ENCODE measurements at places on chromosomes 5 and 9.

DNA sequence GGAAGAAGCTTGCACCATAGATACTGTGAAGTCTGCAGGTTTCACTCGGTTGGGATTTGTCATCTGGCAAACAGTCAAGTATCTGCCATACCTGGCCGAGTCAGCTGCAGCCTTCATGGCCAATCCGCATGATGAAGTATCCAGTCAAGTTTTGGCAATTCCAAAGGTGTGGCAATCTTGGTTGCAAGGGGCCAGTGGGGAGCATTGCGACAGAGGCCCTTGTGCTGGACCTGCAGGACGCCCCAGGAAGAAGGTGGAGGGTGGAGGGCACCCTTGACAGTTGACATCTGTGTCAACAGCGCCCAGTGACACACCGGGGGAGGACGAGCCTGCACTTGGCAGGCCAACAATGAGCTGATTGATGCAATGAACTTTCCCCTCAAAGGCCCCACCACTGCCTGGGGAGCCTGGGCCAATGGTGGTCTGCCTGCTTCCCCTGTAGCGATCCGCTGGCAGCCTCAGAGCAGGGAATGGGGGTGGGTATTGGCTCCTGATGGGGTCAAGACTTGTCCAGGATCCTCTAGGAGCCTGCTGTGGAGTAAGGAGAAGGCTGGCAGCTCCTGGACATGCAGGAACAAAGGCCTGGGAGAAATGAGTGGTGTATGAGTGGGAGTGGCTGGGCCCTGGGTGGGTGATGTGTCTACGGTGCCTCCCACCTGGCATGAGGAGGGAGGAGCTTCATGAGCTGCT lies 122.8 kb upstream of the PITX1 start:
- no peak for DNase-seq

GRCh38 chr9:116700882-116701865 lies 14.1 kb downstream of the TRIM32 start:
- DNase-seq, result no peak

- DNase-seq, result no peak
Measured at GRCh38 chr9:1726993-1727759, 288.0 kb upstream of the SMARCA2 start.

DNA sequence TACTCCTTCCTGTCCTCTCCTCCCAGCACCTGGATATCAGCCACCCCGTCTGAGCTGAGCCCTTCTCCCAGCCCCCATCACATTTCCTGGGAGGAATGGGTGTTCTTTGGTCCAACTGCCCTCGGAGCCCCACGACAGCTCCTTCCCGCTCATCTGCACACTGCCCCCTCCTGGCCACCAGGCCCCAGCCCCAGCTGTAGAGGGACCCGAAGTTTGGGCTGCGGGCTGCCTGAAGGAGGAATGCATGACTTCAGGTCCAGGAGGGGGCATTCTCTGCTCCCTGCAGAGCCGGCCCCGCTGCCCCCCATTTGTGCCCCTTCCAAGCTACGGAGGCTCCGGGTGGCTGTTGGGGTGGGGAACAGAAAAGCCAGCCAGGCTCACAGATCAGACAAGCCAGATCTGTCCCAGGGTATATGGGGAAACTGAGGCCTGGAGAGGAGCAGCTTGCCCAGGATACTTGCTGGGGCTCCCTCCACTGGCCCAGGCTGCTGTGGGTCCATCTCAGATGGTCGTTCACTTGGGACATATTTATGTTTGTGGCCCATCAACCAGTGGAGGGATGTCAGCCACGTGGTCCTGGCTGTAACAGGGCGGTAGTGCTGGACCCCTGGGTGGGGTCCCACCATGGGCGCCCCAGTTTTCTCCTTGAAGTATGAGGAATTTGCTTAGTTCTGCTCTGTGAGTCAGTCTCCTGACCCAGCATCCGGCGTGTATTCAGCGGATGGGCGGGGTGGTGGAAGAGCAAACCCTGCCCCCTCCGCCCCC lies 33.1 kb downstream of the DAB2IP start:
- no peak for DNase-seq

DNA sequence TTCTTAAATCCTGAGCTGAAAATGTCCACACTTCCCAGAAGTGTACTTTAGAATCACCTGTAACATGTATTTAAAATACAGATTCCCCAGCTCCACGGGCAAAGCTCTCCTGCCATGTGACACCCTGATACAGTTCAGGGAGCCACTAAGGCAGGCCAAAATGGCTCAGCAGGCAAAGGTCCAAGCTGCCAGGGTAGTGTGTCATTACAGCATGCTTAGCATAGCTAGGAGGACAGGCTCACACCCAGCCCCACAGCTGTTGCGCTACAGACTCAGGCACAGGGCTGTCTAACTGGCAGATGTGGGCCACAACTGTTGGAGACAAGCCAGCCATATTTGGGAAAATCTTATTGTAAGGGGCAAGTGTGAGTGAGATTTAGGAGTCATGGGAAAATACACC lies 73.0 kb downstream of the C9orf85 start:
- no peak for DNase-seq

GRCh38 chr5:17239953-17240352 lies 22.5 kb downstream of the BASP1 start:
- no peak for DNase-seq

DNA sequence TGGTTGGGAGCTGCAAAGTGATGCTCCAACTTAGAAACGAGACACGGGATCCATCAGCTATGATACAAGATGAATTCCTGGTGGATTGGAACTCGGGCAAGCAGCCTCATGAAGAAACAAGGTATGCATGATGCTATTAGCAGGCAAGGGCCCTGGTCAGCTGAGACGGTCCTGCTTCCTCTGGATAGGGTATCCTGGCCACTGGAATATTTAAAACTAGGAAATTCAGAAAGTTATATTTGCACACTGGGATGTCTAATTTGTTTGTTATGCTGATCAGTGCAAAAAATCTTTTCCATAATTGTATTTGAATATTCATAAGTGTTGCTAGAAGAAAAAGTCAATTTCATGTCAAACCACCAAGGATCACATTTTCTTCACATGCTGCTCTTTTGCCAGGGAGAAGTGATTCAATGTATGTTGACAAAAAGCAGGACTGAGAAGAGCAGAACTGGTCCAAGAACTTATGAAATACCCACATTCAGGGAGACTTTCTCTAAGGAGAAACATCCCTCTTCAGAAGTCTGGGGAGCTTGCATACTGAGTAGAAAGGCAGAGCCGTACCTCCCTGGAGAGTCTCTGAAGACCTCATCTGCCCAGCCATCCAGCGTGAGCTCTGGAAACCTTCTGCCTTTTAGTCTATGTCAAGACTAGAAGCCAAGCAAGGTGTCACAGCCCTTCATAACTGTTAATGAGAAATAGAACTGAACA lies 6.7 kb upstream of the NXNL2 start:
- DNase-seq, result no peak

DNA sequence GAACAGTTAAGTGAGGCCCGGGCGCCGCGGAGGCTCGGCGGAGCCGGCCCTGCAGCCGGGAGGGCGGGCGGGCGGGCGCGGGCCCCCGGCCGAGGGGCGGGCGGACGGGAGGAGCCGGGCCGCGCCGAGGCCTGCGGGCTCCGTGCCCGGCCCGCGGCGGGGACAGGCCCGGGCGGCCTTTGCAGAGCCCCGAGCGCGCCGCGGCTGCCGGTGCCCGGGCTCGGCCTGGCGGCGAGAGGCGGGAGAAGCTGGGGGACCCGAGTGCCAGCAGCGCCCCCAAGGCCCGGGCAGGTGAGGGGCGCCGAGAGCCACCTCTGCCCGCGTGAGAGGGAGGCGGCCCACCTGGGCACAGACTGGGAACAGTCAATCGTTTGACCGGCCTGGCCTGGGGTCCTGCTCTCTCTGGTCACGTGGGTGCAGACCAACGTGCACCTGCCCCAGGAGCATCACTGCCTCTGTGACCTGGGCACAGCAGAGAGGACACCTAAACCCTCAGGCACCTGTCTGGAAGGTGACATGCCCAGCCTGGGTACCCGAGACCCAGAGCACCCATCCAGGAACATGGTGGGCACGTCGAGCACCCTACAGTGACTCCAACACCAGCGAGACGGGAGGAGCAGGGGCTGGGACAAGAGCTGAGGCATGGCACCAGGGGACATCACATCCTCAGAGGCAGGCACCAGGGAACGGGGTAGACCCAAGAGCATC lies 531 bp downstream of the MVB12B start:
- no peak for DNase-seq

- DNase-seq, result no peak
Measured at GRCh38 chr5:62362701-62363100, 41.0 kb downstream of the DIMT1 start.

- DNase-seq, result no peak
Measured at GRCh38 chr9:106077731-106078130, 383.4 kb downstream of the TMEM38B start.

- DNase-seq, result no peak
Measured at GRCh38 chr9:114507726-114508125, 2.5 kb upstream of the WHRN start.

DNA sequence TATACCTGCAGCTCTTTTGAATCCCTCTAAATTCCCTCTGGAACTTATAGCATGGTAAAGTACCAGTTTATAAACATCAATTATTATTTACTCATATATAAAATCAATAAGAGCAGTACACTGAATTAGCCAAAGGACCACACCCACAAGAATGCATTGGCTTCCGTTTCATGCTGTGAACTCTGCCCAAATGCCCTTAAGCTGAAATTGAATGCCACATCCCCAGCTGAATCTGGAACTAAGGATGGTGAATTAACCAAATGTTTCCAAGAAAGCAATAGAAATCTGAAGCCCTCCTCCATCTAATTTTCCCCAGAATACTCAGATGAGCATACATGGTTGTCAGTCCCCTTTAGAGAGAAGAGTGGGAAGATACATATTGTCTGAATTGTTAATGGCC lies 436.4 kb upstream of the FTMT start:
- no peak for DNase-seq

DNA sequence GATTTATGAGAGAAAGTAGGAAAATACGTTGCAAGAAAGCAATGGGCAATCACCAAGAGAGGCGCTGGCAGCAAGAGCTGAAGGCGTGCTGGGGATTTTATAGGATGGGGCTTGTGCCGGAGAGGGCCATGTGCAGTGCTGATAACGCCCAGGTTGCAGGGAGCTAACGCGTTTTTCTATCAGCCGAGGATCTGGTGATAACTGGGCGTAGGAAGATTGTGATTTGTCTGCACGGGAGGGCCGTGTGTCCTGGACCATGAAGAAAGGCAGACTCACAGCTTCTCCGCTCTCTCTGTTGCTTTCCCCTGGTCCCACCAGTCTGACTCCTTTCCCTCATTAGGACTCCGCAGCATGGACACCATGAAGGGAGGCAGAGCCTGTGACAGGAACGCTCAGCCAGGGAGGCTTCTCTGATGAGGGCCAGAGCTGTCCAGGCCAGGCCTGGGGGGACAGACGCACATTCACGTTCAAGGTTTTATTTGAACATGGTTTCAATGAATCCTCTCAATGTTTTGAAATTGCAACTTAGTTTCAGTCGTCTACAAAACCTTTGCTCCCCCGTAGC lies 11.9 kb upstream of the CACNA1B start:
- DNase-seq, result no peak

DNA sequence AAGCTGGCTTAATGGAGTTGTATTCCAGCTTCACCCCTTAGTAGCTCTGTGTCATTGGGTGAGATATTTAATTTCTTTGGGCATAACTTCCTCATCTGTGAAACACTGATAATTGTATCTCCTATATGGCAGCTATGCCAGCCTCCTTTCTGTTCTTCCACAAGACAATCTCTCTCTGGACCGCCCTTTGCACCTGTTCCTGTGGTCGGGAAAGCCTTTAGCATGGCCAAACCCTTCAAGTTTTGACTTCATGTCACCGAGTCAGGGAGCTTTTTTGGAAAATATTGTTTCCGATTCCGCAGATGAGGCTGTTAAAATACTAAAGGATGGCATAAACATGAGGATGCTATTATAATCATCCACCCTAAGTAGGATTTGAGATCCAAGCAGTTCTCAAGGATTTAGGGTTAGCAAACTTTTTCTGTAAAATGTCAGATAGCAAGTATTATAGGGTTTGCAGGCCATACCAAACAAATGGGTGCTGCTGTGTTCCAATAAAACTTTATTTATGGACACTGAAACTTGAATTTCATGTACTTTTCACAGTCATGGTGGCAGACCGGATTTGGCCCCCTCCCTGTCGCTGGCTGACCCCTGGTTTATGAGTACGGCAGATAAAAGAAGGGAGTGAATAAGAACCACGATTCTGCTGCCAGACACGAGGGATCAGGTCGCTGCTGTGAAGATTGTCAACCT lies 695 bp upstream of the NDFIP1 start:
- no peak for DNase-seq

DNA sequence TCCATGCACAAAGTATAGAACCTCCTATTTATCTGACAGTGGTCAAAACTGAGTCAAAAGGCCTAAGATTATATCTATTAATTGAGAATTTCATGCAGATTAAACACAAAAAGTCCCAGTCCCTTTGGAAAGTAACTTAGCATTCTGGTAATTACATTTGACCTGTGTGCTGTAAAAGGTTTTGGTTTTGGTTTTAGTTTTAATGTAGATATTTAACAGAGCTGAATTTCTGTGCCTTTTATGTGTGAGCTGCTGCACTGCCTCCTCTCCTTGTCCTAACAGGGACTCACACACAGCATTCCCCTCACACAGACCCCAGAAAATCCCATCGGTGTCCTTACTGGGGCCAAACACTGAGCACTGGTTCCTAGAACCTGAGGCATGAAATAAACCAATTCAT lies 31.0 kb upstream of the FSD1L start:
- peak; percentile 5 for DNase-seq

- no peak for DNase-seq
Measured at GRCh38 chr9:100229136-100229535, 123.6 kb downstream of the TEX10 start.

- no peak for DNase-seq
Measured at GRCh38 chr5:50595199-50595598, 71.2 kb upstream of the PARP8 start.

- DNase-seq, result no peak
Measured at GRCh38 chr9:74940600-74940999, 12.1 kb downstream of the C9orf40 start.

- DNase-seq, result no peak
Measured at GRCh38 chr5:42235241-42235640, 188.0 kb upstream of the GHR start.

GRCh38 chr9:99103901-99104458 lies 933 bp upstream of the TGFBR1 start:
- DNase-seq, result no peak

DNA sequence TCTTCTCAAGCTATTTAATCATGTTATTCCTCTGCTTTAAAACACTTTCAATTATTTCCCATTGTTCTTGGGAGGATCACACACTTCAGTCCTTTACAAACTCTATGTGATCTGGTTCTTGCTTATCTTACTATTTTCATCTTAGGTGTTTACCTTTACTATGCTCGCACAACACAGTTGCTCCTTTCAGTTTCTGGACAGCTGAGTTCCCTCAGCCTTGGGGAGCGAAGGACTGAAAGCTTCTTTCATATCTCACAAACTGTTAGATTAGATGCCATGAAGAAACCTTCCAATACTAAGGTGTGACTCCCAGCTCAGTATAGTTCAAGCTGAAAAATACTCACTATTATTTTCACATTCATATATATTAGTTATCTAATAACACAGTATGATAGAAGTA lies 117.9 kb downstream of the CDC42SE2 start:
- peak; percentile 74 for DNase-seq

DNA sequence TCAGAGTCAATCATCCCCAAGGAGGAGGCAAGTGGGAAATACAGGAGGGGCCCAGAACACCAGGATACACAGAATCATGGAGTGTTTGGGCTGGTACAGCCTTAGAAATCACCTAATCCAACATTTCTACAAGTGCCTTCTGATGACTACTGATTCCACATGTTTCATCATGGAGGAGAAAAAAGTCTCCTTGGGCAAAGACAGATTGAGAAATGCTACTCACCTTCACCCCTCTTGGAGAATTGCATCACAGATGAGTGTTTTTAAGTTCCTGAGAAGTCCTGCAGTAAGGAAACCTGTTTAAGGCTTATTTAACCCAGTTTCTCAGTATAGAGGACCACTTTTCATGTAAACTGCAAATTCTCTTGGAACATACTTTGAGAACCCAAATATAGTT lies 2.2 kb upstream of the SLIT3 start:
- DNase-seq, result no peak

Data from GM12864 (cell line).